ENCODE measurements at places on chromosomes 5 and 9. TPM values are rescaled to one million over a fixed set of nuclear protein-coding genes. Genes with fewer than 3 reads are reported as not detected.

DNA sequence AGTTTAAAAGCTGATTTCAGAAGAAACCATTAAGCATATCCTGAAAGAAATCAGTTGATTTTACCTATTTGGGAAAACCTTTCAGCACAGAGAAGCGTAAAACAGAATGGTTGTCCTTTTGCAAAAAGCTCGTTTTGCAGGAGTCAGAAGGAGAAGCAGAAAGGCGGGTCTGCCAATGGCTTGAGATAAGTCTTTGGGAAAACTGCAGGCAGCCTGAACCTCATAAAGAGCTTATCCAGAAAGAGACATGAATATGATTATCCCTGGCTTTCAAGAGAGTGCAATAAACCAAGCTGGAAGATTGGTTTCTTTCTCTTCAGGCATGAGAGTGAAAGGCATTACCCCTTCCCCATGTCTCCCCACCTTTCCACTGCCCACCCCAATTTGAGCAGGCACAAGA, 353.3 kb downstream of the ARHGEF28 start:
- DNase-seq = no peak

DNA sequence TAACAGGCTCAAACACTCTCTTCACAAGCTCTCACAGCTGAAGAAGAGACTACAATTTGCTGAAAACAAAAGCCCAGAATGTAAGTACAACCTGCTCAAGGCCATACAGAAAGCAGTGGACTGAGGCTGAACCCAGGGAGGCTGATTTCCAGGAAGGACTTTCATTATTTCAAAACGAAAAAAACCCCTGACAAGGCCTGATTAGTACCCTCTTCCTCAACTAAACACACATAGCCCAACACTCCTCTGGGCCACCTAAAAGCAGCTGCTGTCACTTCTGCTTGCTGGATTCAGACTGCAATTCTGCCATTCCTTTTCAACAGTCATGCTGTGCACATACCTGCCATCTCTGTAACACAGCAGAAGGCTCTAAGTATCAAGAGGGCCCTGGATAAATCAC, 18.2 kb downstream of the NRG2 start:
- no peak for DNase-seq

DNA sequence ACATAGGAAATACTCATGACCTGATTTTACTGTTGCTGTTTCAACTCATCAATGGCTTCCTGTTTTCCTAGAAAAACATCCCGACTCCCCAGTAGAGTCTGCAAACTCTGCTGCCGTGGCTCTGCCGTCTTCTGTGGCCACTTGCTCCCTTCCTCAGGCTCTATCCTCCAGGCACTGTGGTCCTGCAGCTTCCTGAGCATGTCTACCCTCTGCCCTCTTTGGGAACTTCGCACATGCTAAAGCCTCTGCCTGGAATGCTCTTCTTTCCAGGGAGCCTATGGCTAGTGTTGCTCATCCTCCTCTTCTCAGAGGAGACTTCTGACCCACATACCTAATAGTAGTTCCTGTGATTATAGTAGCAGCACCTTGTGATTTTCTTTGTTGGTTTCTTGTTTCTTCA, 256.9 kb downstream of the MAN2A1 start:
- no peak for DNase-seq

The FABP6 gene
- 0.28 TPM for polyA plus RNA-seq

The TXNDC8 gene
- not detected for polyA plus RNA-seq

DNA sequence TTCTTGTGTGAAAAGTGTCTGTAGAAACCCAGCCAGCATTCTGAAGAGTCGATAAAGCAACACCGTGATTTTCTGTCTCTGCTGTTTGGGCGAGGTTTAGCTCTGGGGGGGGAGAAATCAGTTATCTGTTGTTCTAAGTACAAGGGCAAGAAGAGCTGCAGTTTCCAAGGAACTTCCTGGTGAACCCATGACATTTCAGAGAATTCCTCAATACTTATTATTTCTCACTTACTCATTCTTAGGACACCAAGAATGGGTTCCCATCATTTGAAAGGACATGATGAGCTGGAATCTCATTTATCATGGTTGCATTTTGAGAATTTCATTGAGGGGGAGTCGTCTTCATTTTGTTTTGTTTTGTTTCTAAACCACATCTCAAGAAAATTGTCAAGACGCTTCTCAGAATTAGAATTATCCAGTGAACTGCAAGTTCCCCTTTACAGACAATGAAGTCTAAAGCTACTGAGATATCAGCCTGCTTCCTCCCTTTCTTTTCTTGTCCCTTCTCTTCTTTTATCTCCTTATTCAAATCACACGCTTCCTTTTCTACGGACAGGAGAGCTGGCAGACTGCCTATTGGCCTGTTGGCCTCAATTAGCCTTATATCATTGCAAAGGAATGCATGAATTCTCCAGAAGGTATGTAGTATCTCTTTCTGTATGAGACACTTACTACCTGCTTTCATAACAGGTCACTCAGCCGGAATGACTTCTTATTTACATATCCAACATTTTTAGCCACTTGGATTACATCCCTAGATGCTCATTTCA, 53.7 kb downstream of the ZNF462 start:
- DNase-seq = peak; percentile 76

The OSMR gene
- polyA plus RNA-seq = 8.2 TPM

GRCh38 chr5:43037636-43038495, 2.3 kb downstream of the ANXA2R start:
- peak; percentile 71 for DNase-seq

- DNase-seq = peak; percentile 67
Measured at GRCh38 chr9:121727295-121728020, 76.0 kb downstream of the DAB2IP start.

- no peak for DNase-seq
Measured at GRCh38 chr5:152364172-152364571, 40.9 kb downstream of the NMUR2 start.

The SLC6A7 gene
- polyA plus RNA-seq = 0.17 TPM

DNA sequence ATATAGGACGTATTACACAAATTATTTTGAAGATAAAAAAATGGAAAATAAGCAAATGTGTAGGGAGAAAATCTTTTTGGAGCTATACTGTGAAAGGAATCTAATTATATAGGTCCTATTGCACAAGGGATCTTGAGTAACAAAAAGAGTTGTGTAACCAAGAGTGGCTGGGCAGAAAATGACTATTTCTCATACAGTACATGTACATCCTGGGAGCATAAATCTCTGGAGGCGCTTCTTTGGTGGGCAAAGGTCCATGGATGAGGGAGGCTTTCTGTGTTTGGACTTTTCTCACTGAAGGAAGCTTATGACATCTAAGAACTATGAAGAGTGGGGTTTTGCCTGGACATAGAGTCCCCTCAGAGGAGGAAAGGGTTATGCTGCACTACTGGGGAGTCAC, 29.8 kb downstream of the ANKS6 start:
- DNase-seq = no peak

All from muscle of back (tissue), 13 donors.